ENCODE measurements at places on chromosomes 2 and 18.

DNA sequence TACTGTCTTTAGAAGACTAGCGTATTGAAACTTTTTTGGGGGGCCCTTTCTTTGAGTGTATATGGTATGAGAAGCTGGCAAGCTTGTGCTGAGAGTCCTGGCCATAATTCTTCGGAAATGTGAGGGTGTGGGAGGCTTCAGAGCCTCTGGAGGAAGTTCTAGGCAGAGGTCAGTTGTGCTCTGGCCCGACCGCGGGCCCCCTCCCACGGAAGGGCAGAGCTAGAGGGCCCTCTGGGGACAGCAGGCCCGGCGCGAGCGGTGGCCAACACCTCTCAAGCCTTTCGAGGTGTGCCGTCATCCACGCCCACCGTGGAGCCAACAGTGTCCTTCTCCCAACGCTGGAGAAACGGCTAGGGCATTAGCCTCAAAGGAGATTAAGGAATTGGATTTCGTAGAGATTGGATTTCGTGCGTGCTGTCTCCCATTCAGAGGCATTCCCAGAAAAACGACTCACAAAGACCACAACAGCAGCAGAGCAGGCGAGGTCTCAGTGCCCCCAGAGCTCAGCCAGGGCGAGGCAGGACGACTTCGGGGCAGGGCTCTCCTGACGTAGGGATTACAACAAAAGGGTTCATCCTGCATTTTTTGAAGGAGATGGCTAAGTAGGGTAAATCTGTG, 2.2 kb upstream of the MTCL1 start:
- no peak for DNase-seq

GRCh38 chr2:208129744-208130711, at the start of gene CRYGC:
TSS of gene CRYGC (minus strand) at chr2:208129828. CDS start at chr2:208129792, 36 bp downstream.
- DNase-seq: no peak

- DNase-seq: no peak
Observed at GRCh38 chr2:186183406-186183805, 302.7 kb upstream of the ZC3H15 start.

- no peak for DNase-seq
Observed at GRCh38 chr18:14974088-14974487, 226.1 kb downstream of the ANKRD30B start.

GRCh38 chr2:97734061-97735051, 21.0 kb downstream of the ZAP70 start:
- DNase-seq: no peak

DNA sequence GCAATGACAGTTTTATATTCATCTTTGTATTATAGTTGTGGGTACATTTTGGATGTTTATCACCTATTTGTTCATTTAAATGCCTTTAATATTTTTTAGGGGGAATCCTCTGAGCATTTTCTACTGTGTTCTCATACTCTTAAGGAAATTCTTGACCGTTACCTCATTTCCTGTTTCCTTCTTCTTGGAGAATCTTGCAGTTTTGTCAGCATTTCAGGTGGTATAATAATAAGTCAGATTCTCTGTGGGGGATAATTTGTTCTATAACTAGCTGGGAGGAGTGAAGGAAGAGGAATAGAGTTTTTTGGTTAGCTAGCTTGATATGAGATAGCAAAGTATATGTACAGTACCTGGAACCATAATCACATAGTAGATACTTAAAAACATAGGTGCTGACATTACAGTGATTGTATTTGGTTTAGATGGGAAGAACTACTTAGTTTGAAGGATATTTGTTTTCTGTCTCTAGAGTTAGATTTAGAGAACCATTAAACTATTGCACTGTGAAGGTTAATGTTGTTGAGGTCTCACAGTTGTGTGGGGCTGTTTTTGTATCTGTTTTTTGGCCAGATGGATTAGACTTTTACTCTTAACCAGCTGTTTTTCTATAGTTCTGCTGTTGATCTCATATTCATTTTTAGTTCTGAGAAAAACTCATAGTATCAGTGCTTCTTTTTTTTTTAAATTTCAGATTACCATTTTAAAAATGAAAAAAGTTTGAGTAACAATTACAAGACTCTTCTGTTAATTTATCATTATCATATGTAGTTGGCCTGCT, 14.2 kb downstream of the MTX2 start:
- DNase-seq: no peak

DNA sequence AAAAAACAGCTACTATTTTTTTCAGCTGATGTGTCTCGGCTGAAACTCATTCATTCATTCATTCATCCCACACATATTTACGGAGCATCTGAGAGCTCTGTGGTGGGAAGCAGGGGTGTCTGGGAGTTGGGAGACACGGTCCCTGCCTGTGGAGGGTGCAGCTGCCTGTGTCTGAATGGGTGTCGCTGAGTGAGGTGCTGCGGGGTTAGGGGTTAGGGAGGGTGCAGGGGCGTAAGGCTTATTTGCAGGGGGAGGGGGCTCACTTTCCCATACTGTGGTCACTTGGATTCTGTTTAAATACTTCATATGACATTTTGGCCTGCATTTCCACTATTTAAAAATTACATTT, 89.4 kb upstream of the ASB18 start:
- DNase-seq: no peak

- DNase-seq: peak; percentile 32
Observed at GRCh38 chr2:120398051-120398995, 52.4 kb downstream of the INHBB start.

DNA sequence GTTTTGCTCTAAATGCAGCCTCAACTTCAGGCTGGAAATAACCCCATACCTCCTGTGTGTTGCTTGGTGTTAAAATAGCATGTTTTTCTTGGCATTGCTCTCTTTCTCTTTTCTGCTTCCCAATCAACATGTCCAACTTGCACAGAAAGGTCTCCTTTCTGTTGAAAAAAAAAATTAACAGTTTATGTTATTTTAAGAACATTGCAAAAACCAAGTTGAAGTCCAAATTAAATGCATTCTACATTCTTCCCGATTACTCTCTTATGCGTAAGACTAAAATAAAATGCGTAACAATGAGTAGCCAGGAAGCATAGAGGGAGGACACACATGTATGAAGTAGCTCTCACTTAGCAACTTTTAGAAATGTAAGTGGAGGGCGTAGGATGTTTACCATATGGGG, 1406.1 kb upstream of the NXPH2 start:
- no peak for DNase-seq

DNA sequence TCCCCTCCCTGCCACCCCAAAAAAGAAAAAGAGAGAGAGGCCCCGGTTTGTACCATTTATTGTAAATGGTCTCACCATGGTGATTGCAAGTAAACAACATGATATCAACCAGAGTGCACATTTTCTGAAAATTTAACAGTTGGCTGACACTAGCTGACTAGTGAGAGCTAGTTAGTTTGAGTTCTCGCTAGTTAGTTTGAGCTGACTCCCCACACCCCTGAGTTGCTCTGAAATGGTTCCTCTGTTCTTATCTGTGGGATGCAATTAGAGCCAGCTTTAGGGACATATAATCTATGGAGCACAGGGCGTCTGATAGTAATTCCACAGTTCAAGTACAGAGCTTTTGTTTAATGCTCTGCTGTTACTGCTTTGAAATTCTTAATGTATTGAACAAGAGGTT, 13.1 kb downstream of the CASP10 start:
- DNase-seq: no peak

DNA sequence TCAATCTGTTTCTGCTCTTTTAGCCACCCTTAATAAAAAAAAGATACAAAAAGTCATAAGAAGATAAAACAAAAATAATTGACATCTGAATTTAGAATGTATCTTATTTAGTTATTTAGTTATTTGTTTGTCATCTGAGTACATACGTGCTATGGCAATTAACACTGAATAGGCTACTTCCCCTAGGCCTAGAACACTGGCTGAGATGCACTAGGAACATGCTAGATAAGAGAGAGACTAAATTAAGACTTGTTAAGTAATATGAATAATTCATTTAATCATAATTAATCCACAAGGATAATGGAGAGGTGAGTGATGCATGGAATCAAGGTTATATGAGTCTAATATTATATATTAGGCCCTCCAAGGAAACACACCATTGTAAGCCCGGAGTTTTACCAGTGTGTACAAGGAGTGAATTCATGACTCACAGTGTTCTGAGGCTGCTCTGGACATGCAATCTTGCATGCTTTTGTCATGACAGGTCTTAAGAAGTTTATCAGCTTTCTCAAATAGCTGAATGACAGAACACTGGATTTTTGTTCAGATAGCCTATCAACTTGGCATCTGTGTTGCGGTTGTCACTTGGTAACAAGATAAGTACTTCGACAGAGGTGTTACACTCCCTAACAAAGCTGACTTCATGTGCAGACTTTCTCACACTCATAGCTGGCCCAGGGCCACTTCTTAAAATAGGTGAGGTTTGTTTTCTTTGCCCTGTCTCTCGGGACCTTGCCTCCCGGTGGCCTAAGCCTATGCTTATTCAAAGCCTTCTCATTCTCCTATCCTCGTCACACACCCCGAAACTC, 5.0 kb upstream of the SERPINB2 start:
- DNase-seq: no peak

GRCh38 chr18:77065221-77065981, 67.2 kb downstream of the MBP start:
- peak; percentile 56 for DNase-seq

DNA sequence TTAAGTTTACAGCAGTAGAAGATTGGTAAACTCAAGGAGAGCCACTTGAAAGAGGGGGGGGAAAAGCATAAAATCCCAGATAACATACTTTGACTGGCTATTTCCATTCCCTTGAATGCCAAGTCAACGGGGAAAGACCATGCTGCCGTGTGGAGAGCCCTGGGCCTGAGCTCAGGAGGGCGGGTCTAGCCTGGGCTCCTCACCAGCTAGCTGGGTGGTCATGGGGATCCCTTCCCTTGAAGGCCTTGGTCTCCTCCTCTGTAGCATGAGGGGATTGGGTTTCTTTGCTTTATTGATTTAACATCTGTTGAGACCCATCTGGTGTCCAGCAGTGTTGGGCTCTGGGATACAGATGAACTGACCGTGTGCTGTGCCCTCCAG, 35.0 kb downstream of the TEX51 start:
- DNase-seq: no peak

GRCh38 chr2:55361465-55362189, 58.0 kb downstream of the CCDC88A start:
- DNase-seq: no peak

GRCh38 chr2:151472966-151473365, 63.3 kb downstream of the RIF1 start:
- no peak for DNase-seq

GRCh38 chr2:231218366-231218765, 19.9 kb downstream of the ARMC9 start:
- DNase-seq: no peak

- no peak for DNase-seq
Observed at GRCh38 chr2:208142240-208142924, 3.6 kb downstream of the CRYGB start.
